ENCODE measurements at places on chromosomes 5 and 9.

GRCh38 chr9:15249981-15250380 is 57.0 kb downstream of the TTC39B start:
- no peak for DNase-seq

DNA sequence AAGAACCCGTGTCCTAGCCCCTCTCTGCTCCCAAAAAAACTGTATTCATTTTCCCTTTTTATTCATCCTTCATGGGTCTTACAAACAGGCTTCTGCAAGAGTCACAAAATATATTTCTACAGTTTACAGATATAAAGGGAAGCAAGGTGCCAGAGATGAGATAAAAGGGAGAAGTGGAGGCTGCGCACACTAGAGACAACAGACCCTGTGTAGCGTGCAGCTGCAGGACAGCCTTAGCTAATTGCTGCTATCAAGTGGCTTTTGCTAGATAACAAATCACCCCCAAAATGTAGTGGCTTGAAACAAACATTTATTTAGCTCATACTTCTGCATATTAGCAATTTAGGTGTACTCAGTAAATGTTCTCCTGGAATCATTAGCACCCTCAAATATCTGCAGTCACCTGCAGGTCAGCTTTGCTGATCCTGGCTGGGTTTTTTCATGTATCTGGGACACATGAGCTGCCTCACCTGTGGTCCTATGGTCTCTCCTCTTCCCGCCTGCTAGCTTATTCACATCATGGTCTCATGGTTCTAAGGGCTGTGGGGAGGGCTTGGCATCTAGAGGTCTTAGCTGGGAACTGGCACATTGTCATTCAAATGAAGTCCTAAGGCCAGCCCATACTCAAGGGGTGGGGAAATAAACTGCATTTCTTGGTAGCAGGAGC is 29.4 kb downstream of the ARHGEF37 start:
- no peak for DNase-seq

DNA sequence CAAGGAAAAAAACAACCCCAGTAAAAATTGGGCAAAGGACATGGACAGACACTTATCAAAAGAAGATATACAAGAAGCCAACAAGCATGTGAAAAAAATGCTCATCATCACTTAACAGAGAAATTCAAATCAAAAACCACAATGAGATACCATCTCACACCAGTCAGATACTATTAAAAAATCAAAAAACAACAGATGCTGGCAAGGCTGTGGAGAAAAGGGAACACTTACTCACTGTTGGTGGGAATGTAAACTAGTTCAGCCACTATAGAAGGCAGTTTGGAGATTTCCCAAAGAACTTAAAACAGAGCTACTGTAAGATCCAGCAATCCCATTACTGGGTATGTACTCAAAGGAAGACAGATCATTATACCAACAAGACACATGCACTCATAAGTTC is 157.4 kb downstream of the EDIL3 start:
- no peak for DNase-seq

- no peak for DNase-seq
Observed at GRCh38 chr9:19533373-19533772, 124.6 kb downstream of the ACER2 start.

DNA sequence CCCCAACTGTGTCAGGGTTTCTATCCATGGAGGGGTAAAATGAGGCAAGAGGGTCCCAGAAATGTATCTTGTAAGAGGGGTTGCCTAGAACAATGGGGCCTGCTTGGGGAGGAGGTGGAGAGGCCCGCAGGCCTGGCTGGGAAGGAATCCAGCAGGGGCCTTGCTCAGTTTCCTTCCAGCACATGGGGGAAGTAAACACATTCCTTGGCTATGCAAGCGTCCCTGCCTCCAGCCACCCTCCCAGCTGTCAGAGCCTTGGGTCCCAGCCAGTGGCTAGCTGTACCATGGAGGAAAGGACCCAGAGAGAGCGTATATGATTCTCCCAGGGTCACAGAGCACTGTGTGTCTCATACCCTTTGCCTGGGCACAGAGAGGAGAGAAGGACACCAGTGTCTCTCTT is 71.1 kb upstream of the IL17B start:
- DNase-seq, result no peak

GRCh38 chr5:33657804-33658440 is 217.2 kb downstream of the TARS1 start:
- DNase-seq, result no peak

GRCh38 chr5:68178579-68178978 is 37.0 kb upstream of the PIK3R1 start:
- DNase-seq, result peak; percentile 19

DNA sequence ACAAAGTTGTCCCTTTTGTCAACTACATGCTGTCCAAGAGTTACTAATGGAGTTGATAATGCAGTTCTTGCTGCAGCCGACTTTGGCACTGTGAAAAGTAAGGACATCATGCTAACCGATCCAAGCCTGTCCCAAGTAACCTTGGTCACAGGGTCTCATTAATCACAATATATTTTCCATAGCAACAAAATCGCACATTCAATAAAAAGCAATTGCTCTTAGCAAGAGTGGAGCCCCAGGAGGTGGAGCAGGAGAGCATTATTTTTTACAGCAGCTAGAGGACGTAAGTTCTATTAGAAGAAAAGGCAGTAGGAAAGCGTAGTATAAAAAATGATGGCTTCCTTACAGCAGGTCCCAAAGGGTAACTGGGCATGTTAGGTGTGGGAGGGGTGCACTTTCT is 570.3 kb downstream of the EBF1 start:
- no peak for DNase-seq

DNA sequence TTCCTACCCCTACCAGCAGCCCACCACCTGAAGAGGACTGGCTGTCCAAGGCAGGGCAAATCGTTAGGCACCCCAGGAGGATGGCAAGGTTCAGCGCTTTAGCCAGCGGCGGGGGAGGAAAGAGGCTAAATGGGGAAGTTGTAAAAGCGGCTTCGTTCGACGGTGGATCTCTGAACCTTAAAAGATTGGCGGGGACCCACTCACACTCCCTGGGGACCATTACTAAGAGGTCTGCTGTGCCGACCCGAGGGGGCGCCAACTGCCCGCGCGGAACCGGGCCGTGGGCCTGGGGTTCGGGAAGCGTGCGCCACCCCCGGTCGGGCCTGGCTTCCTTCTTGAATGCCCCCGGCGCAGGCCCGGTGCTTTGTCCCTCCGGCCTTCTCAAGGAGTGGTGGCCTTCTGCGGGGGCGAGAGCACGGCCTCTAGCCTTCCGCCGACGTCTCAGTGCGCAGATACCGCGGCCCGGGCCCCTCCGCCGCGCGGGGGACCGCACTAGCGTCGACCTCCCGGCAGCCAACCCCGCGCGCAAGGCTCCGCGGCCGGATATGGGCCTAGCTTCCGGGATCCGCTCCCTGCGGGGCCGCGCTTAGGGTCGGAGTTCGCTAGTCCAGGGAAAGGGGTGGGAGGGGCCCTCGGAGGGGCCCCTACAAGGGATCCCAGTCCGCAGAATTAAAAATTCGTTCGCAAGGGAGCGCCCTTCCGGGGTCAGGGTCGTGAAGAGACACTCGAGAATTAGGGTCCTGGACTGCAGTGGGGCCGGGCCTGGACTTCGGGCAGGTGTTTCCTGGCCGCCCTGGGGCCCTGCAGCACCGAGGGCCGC is 10.5 kb downstream of the NR2F1-AS1 start:
- DNase-seq, result no peak

DNA sequence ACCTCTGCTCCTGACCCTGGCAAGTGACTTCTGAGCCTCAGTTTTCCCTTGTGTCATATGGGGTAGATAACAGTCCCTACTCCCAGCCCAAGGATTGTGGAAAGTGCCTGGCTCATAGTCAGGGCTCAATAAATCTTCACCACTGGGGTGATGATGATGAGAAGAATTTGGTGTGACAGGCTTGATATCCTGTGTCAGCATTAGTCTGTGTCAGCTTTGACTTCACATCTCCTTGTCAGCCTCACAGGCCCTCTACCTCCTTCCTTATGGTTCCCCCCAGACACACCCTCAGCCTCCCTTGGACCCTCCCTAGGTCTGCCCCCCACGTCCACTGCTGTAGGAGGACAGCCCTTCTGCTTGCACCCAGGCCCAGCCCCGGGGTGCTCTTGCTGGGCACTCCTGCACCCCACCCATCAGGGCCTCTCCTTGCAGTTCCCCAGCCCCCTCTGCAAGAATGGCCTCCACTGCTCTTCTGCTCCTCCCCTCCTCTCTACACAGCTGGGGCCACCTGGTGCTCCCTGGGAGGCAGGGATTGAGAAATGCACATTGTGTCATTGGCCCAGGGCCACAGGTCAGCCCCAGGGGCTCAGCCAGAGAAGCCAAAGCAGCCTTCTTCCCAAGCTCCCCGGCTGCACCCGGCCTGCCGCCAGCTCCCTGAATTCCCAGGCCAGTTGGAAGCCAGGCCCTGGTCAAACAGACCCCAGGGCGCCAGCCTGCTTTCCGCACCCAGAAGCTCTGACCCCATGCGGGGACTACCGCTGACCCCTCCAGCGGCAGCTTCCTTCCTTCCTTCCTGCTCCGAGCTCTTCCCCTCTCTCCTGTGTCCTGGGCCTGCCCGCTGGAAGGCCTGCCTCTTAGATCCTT is 7.7 kb downstream of the FGFR4 start:
- DNase-seq, result no peak

DNA sequence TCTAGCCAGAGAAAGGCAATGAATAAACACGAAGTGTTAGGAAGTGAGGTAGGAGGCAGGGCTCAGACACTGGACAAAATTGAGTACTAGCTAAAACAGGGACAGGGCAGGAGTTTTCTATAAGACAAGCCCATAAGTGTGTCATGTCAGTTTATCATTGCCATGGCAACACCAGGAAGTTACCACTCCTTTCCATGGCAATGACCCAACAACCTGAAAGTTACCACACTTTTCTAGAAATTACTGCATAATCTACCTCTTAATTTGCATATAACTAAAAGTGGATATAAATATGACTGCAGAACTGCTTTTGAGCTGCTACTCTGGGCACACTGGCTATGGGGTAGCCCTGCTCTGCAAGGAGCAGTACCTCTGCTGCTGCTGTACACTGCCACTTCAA is 442.5 kb upstream of the COX7C start:
- DNase-seq, result no peak

GRCh38 chr9:3857673-3858072 is 331.9 kb upstream of the RFX3 start:
- no peak for DNase-seq

- DNase-seq, result no peak
Observed at GRCh38 chr5:143134269-143134668, 269.2 kb downstream of the NR3C1 start.

GRCh38 chr9:25048098-25048724 is 502.5 kb upstream of the IZUMO3 start:
- no peak for DNase-seq

DNA sequence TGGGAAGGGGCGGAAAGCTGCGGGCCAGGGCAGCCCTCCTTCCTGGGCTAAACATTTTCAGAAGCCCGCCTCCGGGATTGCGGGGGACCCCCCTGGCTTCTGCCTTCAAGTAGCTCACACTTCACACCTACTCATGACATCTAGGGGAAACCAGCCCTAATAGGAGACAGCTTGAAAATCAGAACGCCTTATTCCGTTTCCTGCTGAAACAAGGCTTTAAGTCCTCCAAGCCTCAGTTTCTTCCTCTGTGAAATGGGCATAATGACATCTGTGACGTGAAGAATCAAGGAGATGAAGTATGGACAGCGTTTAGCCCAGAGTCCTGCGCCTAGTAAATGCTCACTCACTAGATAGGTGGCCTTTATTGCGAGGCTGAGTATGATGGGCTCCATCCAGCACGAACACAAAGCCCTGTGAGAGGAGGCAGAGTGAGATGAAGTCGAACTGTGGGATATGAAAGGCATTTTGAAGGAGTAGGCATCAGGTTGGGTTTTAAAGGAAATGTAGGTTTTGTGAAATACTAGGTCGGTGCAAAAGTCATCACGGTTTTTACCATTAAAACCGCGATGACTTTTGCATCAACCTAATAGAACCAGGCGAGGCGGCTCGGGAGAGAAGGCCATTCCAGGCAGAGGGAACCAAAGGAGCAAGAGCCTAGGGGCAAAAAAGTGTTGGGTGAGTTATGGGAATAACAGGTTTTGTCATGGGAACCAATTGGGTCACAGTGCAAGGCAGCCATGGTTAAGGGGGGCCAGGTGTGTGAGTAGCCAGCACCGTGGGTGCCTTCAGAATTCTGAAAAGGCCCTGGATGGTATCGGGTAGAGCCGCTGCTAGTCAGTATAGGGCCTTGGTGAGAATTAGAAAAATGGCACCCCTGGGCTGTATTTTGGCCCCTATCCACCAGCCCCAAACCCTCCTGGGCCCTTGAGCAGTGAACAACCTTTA is 1.0 kb upstream of the TSC1 start:
- DNase-seq, result no peak

- no peak for DNase-seq
Observed at GRCh38 chr9:115946530-115946929, 207.1 kb upstream of the PAPPA start.

Data from HTR-8/SVneo (cell line).